ENCODE measurements at places on chromosomes 7 and 10. TPM values are rescaled to one million over a fixed set of nuclear protein-coding genes. Genes with fewer than 3 reads are reported as not detected.

Gene AGR3
- polyA plus RNA-seq, result not detected

Gene NEURL1
- polyA plus RNA-seq, result 3.5 TPM

Gene CTAGE4
- polyA plus RNA-seq, result not detected

Gene NYAP1
- 0.06 TPM for polyA plus RNA-seq

Gene CTTNBP2
- polyA plus RNA-seq, result 30.0 TPM

Gene EGR2
- 0.94 TPM for polyA plus RNA-seq

Gene C10orf67
- polyA plus RNA-seq, result 0.16 TPM

Gene SFTPA1
- polyA plus RNA-seq, result not detected

Gene ANKRD22
- not detected for polyA plus RNA-seq

Gene GALNT17
- polyA plus RNA-seq, result 2.9 TPM

Gene LLCFC1
- polyA plus RNA-seq, result 0.47 TPM

Gene HSPA14
- 22.3 TPM for polyA plus RNA-seq

Gene KIAA1217
- polyA plus RNA-seq, result 8.9 TPM

Gene FRMPD2
- 2.3 TPM for polyA plus RNA-seq

Gene CASTOR2
- 12.0 TPM for polyA plus RNA-seq

Gene CHRM2
- 37.5 TPM for polyA plus RNA-seq

Gene RAPGEF5
- not detected for polyA plus RNA-seq

Gene FRMD4A
- polyA plus RNA-seq, result 8.3 TPM

Gene ZNF117
- polyA plus RNA-seq, result 5.4 TPM

Measured in cardiac muscle cell (in vitro differentiated cells and primary cell).